ENCODE measurements at places on chromosomes 12 and 14.

GRCh38 chr12:76623931-76624330, 64.4 kb upstream of the OSBPL8 start:
- DNase-seq = no peak

GRCh38 chr12:57096099-57096572, 7.2 kb downstream of the NAB2 start:
- no peak for DNase-seq

- no peak for DNase-seq
These were observed 25.9 kb upstream of the KCNA5 start for GRCh38 chr12:5017638-5018348.

DNA sequence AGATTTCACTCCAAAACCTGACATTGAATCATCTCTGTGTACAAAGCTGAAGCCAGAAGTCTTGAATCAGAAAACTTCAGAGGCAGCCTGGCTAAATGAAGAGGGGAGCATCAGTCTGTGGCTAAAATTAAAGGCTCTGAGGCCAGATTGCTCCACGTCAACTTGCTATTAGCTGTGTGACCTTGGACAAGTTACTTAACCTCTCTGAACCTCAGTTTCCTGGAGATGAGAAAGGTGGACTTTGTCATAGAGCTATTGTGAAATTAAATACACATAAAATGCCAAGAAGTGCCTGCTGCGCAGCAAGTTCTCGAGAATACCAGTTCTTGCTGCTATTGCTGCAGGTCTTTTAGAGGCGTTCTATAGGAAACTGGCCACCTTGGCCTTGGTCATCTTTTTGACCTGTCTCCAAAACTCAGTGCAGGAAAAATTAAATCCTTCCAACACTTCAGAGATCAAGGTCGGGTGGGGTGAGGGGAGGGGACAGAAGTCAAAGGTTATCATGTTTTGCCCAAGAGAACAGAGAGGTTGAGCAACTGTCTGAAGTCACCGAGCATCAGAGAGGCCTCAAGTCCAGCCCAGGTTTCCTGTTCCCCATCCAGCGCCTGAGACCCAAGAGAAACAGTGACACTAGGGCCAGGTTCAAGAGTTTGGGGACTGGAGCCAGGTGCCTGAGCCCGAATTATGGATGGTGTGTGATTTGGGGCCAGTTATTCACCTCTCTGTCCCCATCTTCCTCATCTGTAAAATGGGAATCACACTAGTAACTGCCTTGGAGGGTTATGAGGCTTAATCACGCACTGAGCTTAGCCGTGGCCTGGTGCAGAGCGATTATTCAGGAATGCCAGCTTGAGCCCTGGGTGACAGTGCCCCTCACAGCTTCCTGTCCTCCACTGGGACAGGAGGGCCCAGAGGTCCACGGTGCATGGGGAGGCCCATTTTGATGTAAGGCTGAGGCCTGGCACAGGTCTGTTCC, 1.1 kb downstream of the SERPINA1 start:
- DNase-seq = no peak

GRCh38 chr14:79011091-79011919, 841.1 kb downstream of the NRXN3 start:
- no peak for DNase-seq

DNA sequence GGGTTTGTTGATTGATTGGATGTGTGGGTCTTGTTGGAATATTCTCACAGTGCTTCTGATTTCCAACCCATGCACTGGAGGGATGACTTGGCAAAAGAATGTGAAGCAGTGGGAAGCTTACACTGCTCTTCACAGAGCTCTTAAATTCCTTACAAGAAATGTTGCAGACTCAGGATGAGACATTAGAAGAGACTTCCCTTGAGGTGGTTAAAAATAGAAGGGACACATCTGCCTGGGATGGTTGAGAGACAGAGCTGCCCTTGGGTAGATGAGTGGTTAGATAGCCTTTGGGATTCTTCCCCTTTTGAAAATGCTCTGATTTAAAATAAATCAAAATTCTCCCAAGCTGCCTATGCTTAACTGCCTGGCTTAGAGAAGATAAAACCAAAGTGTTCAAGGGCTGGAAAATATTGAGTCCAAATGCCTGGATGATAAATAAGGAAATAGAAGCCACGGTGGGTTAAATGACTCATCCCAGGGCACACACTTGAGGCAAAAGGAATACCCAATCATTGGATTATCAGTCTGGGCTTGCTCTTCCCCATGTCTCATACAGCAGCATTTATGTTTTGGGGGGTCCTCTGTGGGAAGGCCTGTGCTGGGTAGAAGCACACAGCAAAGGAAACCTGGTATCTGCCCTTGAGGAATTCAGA, 264.3 kb downstream of the AKAP6 start:
- DNase-seq = no peak

DNA sequence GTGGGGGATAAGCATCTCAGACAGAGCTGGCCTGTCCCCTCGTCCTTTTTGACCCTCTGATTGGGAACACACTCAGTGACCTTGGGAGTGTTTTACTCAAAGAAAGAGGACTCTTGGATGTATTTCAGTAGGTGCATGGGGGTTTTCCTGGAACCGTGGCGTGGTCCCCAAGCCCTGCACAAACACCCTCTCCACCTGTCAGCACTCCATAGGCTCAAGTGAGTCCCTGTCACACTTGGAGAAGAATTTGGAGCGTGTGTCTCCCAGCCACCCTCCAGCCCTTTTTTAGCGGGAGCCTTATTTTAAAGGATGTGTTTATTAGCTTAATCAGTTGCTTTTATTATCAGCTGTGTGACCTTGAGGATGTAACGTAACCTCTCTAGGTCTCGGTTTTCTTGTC, 37.3 kb upstream of the TBX3 start:
- no peak for DNase-seq

DNA sequence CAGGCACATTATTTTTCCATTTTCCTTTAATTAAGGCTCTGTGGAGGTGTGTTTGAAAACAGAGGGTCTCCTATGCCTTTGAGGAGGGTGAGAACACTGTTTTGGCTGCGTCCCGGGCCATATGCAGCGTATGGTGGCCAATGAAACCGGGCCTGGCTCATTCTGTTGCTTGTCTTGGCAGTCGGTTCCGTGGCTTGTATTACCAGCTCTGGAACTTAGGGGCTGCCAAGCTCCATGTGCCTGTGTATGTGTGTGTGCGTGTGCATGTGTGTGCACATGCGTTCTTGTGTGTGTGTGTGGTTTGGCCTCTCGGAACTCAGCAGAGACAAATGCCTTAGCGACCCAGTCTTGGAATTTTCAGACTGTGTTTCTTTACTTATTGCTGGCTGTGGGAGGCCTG, 2.7 kb downstream of the JDP2 start:
- DNase-seq = no peak

GRCh38 chr12:126353604-126354003, 1288.4 kb downstream of the AACS start:
- no peak for DNase-seq

DNA sequence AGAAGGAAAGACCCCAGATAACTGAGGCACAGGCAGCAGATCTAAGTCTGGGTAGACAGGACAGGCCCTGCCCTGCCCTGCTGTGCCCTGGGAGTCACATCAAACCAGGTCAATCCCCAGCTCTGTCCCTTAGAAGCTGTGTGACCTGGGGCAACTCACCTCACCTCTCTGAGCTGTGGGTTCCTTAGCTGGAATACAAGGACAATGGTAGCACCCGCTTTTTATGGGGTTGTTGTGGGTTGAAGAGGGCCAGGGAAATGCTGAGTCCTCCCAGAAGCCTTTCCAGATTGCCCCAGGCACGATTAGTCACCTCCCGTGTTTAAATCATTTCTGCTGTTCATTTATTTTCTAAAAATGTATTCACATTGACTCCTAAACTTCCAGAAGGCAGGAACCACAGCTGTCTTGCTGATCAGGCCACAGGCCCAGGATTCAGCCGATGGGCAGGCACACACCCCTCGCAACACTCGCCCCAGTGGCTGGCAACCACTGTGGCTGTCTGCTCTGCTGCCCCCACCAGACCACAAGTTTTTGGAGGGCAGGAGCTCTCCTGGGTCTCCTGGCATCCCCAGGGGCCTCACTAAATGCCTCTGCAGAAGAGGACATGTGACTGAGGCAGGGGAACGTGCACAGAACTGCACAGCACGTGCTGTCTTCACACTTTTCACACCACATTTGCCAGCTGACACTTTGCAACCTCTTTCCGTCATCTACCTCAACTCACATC, 3.0 kb downstream of the SELPLG start:
- no peak for DNase-seq

DNA sequence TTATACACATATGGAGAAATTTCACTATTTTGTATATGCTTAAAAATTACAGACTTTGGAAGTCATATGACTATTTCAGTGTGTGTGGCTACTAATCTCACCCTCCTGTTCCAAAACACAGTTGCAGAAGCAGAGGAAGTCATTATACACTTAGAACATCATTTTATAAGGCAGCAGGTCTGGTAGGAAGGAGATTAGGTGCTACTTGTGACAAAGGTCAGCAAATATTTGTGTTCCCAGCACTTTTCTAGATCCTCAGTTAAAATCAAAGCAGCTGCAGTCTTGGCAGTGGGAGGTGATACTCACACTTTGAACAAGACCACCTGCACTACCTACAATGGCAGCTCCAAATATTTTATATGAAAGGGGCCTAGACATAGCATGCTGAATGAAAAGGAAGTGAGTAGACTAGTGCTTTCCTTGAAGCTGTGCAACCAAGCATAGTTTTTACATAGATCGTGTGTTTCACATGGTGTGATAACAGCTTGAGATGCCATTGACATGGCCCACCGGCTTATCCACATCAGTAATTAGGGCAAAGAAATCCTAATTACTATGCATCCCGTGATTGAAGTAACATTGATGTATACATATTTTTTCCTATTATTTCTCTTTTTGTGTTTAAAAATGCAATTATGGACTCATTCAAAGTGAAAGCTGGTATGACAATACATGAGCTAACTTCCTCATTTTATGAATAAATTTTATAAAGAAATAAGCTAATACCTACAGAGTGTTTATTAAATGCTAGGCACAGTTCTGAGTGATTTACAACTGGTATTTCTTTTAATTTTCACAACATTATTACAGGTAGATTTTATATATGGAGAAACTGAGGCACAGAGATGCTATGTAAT, 5.3 kb downstream of the GYS2 start:
- DNase-seq = no peak

DNA sequence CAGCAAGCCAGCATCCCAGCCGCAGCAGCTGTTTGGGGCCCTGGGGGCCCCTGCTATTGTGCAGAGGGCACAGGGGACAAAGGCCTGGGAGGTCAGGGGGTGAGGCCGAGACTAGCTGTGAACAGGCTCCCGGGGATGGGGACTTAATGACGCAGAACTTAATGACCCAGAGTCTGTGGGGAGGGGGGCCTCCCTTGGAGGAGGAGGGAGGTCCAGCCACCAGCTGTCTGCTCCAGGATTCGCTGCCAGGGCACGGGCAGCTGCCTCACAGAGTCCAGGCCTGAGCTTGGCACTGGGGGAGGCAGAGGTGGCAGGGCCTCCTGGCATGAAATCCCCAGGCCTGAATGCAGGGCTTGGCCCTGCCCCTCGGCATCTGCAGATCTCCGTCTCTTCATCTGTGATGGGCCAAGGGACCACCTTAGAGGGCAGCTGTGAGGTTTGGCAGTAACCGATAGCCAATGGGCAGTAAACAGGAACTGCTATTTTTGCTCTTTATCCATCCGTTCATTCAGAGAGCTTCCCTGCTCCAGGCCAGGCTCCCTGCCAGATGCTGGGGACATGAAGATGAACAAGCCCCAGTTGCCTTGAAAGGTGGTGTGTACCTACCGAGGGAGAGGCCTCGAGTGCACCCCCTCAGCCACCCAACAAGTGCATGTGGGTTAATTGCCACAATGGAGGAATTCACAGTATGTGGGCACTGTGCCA, 6.7 kb downstream of the FAM222A start:
- no peak for DNase-seq

DNA sequence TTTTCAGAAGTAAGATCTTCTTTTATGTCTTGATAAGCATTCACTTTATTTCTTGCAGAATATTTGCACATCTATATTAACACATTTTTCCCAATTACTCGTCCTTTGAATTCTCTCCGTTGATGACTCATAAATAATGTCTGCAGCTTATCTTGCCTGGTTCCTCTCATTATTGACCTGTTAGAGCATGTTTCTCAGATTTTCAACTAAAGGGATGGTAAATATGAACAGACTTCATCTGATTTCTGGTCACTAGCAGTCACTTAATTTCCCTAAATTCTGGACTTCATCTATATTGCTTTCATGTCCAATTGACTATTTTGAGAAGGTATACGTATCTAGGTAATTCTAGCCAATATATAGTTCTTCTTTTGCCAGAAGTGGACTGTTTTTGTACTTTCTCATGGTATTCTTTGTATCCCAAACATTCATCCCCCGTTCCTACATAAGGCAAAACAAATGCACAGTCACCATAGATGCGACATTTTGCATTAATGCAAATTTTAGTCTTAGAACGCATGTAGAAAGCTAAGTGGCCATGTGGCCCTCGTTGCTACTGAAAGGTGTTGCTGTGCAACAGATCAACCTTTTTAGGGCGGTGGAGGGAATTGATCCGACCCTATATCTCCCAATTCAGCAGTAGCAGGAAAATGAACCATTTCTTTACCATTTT, 6.2 kb downstream of the PIK3C2G start:
- no peak for DNase-seq

DNA sequence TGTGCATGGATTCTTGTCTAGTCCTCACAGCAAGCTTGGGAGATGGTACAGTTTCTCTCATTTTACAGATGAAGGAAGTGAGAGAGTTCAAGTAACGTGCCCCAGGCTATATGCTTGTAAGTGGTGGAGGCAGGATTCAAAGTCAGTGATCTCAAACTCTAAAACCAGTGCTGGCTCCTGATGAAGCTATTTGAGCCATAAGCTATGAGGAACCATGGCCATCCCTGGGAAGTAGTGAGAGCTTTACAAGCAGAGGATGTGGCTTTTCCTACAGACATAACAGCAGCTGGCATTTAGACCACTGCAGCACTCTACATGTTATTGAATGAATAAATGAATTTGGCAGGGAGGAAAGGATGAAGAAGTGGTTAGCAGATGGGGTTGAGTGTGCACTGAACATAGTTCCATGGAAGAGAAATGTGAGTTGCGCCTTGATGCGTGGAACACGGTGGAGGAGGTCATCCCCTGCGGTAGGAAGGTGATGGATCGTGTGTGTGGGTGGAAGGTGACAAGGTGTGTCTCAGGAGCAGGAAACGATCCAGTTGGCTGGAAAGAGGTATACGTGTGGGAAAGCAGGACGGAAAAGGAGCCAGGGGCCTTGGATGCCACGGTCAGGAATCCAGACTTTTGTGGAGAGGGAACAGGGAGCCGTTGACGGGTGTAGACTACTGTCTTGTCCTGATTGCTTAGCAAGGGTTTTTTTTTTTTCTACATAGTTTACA, 65.2 kb downstream of the RFX4 start:
- no peak for DNase-seq

- DNase-seq = no peak
These were observed 59.9 kb downstream of the DUSP16 start for GRCh38 chr12:12502815-12503151.

GRCh38 chr12:115411121-115411520, 727.1 kb upstream of the TBX3 start:
- DNase-seq = no peak

- no peak for DNase-seq
These were observed 292.1 kb downstream of the GLT1D1 start for GRCh38 chr12:129145381-129145780.

DNA sequence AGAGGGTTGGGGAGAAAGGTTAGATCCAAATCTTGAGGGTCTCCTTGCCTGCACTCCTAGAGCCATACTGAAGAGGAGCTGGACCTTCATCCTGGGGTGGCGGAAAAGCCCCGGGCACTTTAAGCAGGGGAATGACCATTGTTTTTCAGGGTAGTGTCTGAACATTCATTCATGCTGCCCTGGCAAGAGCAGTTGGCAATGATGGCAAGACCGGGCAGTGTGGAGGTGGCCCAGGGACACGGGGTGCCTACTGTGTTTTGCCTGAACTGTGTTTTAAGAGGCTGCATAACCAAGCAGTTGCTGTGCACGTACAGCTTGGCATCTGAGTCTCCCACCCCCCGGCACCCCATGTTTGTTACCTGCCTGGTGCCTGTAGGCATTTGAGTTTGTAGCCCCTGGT, 14.7 kb downstream of the TPCN1 start:
- DNase-seq = no peak
